ENCODE measurements at places on chromosomes 6 and 20.

DNA sequence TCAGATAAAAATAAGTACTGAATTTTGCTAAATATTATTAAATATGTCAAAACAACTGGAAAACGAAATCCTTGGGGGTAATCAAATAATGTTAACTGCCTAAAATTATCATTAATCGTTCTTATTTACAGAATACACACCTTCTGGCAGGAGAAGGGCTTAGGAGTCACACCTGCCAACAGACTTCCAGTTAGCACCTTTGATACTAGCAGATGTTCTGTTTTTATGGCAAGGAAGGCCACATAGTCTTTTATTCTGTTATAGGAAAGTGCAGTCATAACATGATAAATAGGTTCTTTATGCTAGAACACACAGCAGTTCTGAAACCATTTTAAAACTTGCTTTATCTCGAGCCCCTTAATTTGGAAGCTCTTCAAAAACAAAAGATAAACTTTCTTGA, 464.1 kb downstream of the UTRN start:
- DNase-seq, result no peak

- DNase-seq, result peak; percentile 55
Observed at GRCh38 chr20:44896583-44896982, 11.1 kb downstream of the YWHAB start.

DNA sequence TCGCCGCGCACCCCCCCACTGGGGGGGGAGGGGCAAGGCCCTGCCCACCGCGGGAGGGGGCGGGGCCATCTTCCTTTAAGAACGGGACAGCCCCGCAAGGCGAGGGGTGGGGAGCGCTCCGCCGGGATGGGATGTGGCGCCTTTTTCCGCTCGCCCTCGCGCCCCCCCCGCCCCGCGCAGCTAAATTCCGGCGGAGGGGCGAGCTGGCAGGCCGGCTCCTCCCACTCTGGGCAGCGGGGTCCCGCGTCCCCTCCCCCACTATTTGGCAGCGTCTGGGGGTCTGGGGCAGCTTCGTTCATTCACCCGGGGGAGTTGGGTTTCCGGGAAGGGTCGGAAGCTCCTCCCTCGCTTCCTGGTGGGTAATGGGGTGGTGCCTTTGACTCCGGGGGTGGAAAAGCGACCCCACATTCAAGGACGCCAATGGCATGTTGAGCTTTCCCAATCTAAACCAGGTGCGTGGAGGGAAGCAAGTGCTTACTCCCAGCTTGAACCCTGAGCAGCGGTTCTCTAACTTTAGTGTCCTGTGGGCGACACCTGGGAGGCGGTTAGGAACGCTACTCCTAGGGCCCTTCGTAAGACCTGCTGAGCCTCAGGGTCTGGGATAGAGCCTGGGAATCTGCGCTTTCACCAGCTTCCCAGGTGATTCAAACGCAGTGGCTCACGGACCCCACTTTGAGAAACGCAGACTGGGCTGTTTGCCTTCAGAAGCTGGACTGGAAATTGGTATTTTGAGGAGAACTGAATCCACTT, 927 bp downstream of the ASXL1 start:
- peak; percentile 53 for DNase-seq

GRCh38 chr6:143971482-143972205, 36.4 kb downstream of the PLAGL1 start:
- peak; percentile 34 for DNase-seq

DNA sequence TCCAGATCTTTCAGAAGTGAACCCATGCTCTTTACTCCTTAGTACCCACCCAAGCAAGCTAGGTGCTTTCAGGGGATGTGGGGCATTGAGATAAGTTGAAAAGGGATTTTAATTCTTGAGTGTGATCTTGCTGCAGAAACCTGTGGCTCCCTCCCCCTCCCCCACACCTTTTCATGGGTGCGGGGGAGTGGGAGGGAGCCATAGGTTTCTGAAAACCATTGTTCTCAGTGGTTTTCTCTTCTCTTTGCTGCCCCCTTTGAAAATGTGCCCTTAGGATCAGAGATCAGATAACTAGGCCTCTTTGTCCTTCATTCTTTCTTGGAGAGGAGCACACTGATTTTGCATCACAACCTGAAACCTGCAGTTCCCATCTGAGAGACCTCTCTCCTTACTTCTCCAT, 2.4 kb downstream of the PCSK2 start:
- DNase-seq, result no peak

DNA sequence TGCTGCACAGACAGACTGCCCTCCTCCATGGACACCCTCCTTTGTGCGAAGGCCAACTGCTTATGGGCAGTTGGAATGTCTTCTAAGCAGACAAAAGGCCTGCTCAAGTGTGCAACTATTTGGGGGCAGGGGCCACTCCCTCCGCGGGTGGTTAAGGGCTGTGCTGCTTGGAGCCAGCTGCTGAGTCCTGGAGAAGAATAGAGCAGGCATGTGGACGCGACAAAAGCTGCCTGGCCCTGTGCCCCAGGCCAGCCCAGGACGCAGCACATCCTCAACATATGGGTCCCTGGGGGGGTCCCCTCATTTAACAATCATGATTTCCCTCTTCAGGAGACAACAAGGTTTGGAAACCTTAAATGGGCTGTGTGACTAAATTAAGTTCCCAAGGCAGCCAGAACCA, 45.5 kb upstream of the ENTPD6 start:
- no peak for DNase-seq

GRCh38 chr20:34538671-34539123, 19.8 kb upstream of the MAP1LC3A start:
- peak; percentile 70 for DNase-seq

DNA sequence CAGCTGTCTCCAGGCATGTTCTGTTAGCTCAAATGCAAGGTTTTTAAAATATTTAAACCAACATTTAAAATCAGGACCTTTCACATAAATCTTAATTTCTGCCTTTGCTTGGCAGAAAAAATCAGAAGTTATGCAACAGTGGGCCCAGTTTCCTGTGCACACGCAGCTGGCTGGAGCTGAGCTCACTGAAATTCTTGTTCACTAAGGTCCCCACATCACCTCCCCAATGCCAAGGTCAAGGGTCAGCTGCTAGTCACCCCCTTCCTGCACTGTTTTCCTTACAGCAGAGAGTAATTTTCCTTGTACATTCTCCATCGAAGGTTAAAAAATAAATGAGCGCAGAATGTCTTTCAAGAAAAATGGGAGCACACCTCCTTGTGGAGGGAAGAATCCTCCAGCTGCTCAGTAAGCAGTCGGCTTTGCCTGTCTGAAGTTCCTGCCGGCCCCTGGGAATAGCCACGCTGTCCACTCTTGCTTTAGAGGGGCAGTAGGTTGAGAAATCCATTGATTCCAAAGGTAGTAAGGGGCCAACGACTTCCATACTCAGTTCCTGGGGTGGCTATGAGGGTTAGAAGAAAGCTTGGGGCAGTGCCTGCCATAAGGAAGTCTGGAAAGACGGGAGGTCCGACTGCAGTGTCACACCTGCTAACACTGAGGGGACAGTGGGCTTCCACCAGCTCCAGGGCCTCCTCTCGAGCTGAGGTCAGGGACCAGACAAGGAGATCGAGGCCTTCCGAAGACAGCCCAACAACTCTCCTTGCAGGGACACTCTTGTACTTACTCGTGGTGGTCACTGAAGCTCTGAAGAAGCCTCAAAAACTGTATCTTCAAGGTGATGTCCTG, 56.8 kb downstream of the MYH7B start:
- DNase-seq, result peak; percentile 42

- DNase-seq, result no peak
Observed at GRCh38 chr6:111129013-111129412, 41.7 kb downstream of the SLC16A10 start.

DNA sequence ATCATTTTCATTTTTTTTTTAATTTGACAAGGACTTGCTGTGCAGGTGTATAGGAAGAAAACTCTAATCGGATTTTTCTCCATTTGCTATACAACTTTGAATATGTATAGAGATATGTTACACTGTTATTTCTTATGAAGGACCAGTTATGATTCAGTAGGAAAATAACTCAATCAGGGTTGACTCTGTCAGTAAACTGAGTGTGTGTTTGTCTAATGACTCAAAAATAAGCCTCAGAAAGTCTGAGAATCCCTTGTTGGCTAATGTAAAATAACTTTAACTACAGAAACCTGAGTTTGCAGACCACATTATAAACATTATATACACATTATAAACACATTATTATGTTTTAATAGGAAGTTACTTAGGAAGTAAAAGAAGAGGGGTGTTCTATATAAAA, 352.6 kb downstream of the RIMS1 start:
- DNase-seq, result peak; percentile 41

DNA sequence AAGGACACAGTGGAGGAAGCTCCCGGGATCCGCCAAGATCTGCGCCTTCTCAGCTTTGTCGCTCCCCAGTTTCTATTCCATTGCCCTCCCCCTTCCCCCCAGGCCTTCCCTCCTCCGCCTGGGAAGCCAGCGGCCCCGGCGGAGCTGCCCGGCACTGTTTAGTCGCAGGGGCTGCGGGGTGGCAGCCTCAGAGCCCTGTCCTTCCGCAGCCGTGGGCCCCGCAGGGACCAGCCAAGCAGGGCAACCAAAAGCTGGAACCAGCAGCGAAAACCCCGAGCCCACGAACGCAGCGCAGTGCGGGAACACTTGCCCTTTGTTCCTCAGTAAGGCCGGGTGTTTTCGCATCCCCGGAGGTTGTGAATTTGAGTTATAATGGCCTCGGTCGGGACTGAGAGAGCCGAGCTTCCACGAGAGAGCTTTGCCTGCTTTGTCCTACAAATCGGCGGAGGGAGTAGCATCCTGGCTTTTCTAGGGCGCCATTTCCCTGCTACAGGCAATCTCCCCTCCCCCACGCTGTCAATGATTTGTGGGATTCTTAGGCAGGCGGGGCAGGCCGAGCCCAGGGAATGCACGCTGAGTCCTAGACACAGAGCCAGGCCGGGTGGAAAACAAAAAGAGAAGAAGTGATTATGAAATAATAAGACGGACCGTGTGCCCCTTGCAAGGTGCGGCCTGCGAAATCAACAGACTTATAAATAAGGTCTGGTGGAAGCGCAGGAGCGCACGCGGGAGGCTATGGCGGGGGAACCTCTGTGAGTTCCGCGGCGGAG, 4.0 kb upstream of the TUBB2B start:
- DNase-seq, result peak; percentile 83

DNA sequence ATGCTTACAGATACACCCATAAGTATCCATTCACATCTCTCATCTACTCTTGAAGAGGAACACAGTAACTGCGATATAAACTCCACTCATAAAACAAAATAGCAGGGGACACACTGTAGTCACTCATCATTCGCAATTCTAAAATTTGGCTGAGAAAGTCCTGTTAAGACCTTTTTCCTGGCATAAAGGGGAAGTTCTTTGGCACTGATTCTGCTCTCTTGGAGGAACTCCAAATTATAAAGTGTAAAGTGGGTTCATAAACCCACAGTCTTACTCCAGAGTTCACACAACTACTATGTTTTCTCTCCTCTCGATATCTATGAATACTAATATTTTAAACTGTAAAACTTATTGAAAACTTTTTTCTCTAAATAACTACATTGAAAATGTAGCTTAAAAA, 80.6 kb downstream of the ADGB start:
- DNase-seq, result no peak

- DNase-seq, result no peak
Observed at GRCh38 chr6:53311586-53311935, 37.2 kb downstream of the ELOVL5 start.

GRCh38 chr20:32204205-32205109, 3.1 kb downstream of the PLAGL2 start:
- peak; percentile 54 for DNase-seq

GRCh38 chr6:140459209-140459608, 1084.8 kb upstream of the CITED2 start:
- no peak for DNase-seq

GRCh38 chr6:34884996-34885395, 2.8 kb downstream of the TAF11 start:
- DNase-seq, result no peak

DNA sequence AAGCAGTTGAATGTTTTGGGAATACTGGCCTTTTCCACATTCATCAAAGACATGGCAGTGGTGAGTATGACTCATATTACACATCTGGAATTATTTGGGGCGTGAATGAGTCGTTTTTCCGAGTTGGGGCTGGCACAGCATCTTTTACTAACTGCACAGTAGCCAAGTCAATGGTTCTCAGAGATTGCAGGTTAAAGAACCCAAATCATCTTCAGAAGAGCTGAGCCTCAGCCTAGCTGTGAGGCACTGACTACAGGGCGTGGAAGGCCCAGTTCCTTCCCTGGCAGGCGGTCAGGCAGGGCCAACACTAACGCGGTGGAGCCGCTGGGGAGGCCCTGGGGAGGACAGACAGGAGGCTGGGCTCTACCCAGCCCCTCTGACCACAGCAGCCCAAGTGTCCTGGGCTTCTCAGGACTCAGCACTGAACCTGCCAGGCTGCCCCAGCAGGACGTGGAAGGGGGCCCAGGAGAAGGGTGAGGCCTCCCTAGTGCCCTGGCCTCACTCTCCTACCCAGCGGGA, 20.1 kb upstream of the HELZ2 start:
- DNase-seq, result no peak

GRCh38 chr6:144350528-144350880, 65.4 kb downstream of the UTRN start:
- DNase-seq, result no peak

DNA sequence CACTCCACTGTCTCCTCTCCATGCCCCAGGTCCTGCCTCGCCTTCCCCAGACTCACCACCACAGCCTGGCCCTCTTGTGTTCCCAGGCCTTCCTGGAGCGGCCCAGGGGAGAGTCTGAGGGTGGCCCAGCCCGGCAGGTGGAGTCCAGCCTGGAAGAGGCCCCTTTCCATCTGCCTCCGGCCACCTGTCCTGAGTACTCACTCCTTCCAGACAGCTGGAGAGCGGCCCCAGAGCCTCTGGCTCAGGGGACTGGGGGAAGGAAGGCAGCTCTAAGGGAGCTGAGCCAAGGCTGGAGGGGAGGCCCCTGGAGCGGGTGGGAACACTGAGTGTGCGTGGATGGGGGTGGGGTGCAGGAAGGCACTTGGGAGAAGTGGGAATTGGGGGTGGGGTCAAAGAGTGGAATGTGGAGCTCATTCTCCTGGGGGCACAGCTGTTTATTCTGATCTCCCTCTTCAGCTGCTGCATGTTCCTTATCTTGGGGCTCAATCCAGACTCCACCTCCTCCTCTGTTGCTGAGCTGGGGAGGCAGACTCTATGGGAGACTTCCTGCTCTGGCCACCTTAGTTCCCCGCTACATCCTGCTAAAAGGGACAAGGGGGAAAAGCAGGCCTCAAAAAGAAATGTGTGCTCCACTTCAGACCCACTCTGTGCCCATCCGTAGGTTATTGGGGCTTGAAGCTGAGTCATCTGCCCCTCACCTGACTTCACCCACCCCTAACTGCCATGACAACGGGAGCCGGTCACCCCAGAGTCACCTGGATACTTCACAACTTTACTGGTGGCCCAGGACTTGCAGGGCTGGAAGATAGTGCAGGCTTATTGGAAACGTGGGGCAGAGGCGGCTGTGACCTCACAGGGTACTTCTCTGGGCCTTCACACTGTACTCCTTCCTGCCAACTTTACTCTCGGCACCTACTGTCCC, 19.5 kb upstream of the TAF8 start:
- DNase-seq, result peak; percentile 55

- DNase-seq, result peak; percentile 58
Observed at GRCh38 chr6:112360498-112360897, 13.4 kb downstream of the RFPL4B start.

All from iris pigment epithelial cell (primary cell).